ENCODE measurements at places on chromosomes 4 and X. TPM values are rescaled to one million over a fixed set of nuclear protein-coding genes. Genes with fewer than 3 reads are reported as not detected.

GRCh38 chr4:13430834-13431568 lies 53.1 kb downstream of the RAB28 start:
- DNase-seq, result peak; percentile 8

DNA sequence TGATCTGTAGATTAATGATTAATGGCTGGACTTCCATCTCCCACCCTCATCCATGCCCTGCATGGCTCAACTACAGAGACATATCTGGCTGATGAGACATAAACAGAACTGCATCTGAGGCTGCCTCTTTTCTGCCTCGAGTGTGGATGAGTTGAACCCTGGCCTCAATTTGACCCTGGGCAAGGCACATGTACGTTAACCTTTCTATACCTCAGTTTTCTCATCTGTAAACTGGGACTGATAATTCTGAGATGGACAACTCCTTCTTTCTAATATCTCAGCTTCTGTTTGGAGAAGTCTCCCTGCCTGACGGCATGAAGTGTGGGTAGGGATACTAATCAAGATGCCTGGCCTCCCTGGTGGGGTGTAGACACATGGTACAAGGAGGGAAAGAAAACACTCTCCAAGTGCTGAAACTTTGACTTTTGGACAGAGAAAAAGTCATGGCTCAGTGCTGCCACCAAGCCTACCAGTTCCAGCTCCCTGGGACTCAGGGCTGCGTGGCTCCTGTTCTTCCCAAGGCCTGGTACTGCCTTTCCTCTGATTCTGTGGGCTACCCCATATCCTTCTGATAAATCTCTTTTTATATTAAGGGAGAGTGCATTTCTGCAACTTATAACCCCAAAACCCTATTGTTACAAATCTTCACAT lies 64.4 kb downstream of the HAUS3 start:
- DNase-seq, result peak; percentile 6

Gene FAT4
- total RNA-seq, result 0.95 TPM

Gene TSPAN7
- not detected for total RNA-seq

DNA sequence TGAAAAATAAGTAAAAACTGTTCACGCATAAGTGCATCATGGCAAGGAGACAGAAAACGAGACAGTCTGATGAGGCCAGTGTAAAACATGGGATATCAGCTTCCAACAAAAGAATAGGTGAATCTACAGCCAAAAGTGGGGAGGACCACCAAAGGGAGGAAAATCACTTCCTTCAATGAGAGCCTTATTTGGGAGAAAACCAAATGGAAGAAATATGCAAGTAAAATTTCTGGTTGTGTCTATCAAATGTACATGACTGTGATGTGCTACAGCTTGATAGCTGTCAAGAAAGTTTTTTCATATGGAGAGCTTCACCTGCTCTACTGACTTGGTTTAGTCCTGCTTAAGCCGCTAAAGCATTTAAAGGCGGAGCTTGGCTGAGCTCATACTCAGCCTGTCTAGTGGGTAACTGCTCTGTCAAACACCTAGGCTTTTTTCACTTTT lies 66.2 kb downstream of the MAGEA1 start:
- no peak for DNase-seq

Gene REELD1
- total RNA-seq, result not detected
